ENCODE measurements at places on chromosomes 4 and X.

DNA sequence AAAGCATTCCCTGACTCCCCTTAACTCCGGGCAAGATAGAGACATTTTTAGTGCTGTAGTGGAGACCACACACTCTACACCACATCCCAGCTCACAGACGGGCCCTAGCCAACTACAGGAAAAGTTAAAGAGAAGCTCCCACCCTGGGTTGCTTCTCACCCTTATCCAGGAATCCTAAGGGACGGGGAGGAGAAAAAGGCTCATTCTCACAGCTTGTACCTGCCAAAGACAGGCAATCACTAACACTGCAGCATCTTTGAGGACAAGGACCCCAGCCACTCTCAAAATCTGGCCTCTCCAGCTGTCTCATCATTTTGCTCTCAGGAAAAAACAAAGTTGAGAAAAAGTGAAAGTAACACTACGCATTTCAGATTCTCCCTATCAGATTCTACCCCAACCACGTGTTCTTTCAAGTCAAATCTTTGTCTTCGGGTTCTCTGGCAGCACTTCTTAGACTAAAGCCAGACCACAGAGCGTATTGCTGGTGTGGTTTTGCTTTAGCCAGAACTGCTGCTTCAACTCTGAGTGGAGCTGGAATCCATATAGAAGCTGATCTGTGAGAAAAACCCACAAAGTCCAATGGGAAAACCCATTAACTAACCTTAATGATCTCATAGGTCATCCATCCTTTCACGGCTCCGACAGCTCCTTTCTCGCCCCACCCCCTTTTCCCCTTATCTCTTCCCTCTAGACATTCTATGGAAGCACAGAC is 605.9 kb upstream of the DIPK2B start:
- DNase-seq, result peak; percentile 2

- no peak for DNase-seq
These were observed 102.3 kb downstream of the MID1 start for GRCh38 chrX:10518073-10518472.

DNA sequence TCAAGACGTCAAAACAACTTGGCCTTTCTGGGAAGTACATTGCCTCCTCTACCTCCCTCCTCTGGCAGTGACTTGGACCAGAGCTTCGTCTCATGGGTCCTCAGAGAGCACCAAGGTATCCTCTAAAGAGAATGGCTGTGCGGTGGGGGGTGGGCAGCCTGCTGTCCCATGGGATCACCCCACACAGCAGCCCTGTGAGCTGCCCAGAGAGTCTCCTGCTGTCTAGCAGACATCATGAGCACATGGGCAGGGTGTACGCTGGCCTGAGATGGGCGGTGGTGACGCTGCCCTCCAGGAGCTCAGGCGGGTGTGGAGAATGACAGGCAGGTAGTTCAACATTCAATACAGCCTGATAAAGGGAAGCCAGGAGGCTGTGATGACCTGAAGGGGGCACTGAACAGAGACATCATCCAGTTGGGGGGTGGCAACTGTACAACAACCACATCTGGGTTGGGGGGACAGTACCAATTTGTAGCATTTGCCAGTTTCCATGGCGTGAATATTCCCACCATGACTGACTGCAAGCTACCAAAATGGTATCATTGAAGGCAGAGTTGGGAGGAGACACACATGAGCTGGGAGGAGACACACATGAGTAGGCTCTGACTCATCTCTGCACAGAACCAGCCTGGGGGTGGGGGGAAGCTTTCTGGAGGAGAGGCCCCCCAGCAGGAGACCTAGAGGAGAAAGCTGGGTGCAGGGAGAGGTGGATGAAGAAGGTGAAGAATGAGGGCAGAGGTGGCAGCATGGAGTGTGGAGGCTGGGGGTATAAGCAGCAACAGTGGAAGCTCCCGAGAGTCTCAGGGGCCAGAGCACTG is 35.9 kb downstream of the C4orf50 start:
- DNase-seq, result no peak

DNA sequence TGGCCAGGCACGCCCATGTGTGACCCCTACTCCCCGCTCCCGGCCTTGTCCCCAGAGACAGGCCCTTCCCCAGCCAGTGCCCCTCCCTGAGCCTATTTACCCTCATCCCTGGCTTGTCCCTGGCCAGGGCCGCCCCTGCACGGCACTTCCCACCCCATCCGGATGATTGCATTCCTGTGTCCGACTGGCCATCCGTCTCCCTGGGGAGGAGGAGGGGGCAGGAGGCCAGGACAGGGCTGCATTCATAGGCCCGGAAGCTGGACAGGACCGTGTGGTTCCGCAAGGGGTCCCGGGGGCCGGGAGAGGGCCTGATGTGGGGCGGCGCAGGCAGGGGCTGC is 22.8 kb downstream of the CTBP1 start:
- no peak for DNase-seq

DNA sequence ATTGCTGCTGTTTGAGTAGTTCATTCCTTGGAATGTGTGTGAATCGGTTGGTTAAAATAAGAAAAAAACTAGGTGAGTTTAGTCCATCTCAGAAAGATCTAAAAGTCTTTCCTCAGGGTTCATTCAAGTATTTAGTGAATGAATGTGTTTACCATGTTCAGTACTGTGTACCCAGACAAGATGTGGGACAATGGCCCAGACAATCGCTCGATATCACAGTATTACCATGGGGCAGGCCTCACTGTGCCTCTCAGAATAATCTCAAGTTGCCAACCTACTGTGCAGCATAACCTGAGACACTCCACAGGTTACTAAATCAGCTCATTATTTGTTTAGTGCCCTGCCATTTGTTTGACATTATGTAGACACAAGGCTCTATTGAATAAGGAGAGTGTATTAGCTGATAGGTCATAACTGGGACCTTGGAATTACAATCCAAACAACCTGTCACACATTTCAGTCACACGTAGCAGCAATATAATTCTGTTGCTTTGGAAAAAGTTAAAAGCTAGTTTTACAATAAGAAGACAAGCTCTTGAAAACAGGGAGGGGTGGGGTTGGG is 24.9 kb upstream of the AMOT start:
- DNase-seq, result no peak

- DNase-seq, result no peak
These were observed 269.6 kb downstream of the GBA3 start for GRCh38 chr4:22962295-22962694.

DNA sequence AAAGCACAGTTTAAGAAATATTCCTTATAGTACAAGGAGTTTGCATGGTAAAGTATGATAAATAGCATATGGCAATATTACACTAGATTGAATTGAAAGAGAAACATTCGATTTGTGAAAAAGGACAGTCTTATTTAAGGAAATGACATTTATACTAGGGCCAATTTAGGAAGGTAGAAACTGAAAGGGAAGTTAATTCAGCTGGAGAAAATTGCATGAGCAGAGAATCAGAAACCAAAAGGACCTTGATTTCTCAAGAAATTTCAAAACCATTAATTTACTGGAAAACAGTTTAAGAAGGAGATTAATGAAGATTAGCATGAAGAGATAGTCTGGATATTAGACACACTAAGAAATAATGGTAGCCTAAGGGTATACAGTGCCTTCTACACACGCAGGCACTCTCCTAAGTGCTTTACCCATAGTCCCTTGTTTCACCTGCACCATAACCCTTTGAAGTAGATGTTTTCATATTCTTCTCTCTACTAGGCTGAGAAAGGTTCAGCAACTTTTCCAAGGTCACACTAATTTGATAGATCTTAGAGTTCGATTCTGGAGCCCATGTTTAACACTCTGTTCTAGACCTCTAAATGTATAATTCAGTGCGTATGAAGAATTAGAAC is 259.1 kb upstream of the SLIT2 start:
- no peak for DNase-seq

DNA sequence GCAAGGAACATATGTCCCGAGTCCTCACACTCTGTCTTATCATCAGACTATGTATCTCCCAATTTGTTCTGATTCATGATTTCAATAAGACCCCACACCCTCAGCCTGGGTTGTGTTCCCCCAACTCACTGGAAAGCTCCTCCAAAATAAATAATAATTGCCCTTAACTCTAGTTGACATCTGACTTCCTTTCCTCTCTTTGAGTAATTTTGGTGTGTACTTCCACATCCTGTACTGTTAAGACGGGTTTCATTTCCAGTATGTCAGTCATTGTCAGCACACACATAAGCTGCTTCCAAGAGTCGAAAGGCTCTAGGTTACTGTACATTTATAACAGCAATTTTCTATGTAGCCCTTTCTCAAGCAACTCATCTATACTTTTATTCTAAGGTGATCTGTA is 52.2 kb upstream of the C1QTNF7 start:
- no peak for DNase-seq

GRCh38 chr4:36568575-36568974 is 287.2 kb downstream of the DTHD1 start:
- DNase-seq, result no peak

- DNase-seq, result no peak
These were observed 261.4 kb downstream of the DHX15 start for GRCh38 chr4:24322995-24323394.

DNA sequence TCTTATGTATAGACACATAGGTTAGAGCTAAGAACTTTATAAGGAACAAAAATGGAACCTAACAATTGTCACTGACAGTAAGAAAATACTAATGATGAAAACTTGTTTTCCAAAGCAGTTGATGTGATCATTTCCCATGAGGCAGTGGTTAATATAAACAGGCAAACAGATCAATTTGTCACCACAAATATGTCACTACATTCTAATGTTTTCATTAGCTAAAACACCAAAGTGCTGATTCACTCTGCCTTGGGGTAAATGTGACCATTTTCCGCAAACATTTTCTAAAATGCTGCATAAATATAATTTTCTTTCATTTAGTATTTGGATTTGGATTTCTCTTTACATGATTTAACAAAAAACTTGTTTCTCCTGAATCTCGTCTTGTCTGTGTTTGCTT is 408.9 kb upstream of the CTSO start:
- no peak for DNase-seq

DNA sequence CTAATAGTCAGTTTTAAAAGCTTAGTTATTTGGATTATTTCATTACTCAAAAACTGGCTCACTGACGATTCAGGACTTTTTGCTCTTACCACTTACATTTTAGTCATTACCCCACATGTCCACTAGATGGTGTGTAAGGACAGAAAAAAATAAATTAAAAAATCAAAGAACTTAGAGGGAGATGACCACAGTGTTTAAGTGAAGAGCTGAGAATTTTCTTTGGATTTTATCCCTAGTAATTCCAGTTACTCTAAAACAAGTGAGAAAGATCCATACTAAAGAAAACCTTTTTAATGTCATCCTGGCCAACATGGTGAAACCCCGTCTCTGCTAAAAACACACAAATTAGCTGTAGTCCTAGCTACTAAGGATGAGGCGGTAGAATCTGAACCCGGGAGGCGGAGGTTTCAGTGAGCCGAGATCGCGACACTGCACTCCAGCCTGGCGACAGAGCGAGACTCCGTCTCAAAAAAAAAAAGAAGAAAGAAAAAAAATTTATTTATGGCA is 26.4 kb upstream of the TMPRSS11B start:
- DNase-seq, result no peak

Measured in activated naive CD4-positive, alpha-beta T cell (primary cell).